H4 (cell line): ENCODE measurements at places on chromosomes 3 and 15. TPM values are rescaled to one million over a fixed set of nuclear protein-coding genes. Genes with fewer than 3 reads are reported as not detected.

Gene ERICH6
- total RNA-seq: 0.06 TPM in 1 of 2 replicates, not detected in the other

Gene ANKUB1
- not detected in 2 replicates for total RNA-seq

Gene PTH1R
- total RNA-seq: 0.43 TPM in 1 of 2 replicates, not detected in the other

Gene ITGA11
- 0.41 and 0.66 TPM in 2 replicates for total RNA-seq

Gene SCN5A
- 0.85 and 3.0 TPM in 2 replicates for total RNA-seq

GRCh38 chr3:46943237-46944187 lies 33.0 kb downstream of the CCDC12 start:
- DNase-seq: no peak

DNA sequence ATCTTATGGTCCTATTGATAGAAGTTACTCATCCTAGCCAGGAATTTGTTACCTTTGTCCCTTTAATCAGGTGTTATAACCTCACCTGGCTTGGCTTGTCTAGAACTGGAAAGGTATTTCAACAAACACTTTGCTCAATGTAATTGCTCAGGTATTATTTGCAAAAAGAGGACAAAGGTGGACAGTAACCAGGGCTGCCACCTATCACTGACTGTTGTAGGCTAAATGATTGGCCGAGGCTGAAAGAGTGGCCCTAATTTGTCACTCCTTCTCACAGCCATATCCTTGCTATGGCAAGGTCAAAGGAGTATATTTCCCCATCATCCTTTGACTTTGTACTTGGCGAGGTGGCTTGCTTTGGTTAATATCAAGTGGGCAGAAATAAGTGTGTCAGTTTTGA lies 2.7 kb upstream of the SELENOS start:
- no peak for DNase-seq

DNA sequence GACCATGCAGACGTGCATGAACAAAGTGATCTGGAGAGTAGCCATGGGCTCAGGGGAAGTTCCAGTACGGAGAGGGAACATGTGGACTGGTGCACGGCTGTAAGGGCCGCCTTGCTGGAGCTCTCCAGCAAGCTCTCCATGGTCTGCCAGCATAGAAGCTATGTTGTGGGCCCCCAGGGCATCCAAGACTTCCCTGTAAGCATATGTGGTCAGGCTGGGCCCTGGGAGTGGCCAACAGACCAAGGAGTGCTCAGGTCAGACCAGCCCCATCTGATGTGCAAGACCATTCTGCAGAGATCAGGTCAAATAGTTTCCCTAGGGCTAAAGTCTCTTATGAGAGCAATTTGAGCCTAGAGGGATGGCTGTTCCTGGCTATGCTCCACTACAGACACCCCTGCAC lies 110.1 kb upstream of the DAZL start:
- DNase-seq: no peak

DNA sequence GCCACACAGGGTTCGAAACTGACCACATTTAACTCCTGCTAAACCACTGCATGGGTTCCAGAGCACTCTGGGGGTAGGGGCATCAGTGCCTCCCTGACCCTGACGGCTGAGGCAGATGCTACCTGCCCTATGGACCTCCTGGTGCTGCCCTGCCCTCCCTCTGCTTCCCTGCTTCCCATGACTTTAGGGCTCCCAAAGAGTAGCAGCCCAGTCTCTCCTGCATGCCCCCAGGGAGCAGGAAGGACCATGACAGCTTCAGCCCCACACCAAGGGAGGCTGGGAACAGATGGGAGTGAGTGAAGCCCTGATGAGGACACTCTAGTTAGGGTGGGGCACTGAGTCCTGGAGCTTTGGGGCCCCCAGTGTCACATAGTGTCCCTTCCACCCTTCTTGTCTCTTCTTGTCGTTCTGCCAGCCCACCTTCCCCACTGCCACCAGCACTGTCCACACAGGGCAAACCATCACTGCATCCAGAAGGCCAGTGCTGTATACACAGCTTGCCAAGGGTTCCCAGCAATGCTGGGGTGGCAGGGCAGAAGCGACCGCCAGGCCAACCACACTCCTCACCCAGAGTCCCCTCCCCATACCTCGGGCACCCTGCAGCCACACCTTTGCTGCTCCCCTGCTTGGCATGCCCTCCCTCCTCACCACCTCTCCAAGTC lies 31.0 kb downstream of the SRPRB start:
- no peak for DNase-seq

- DNase-seq: no peak
Observed at GRCh38 chr15:91970142-91970541, 116.6 kb downstream of the SLCO3A1 start.

DNA sequence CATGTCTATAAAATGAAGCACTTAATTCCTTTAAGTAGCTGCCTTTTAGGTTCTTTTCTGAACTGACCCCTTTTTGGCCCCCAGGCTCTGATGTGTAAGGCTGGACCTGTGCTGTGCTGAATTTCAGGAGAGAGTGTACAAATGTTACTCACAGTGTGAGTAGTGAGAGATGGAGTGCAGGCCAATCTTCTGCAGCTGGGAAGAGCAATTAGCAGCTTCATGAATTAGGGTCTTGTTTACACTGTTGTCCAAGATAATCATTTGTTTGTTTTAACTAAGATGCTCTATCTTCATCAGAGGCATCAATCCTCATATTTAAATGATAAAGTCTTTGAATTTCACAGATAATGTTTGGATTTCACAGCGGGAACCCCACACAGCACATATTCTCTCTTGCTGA lies 19.4 kb downstream of the ARPP21 start:
- DNase-seq: no peak

- peak; percentile 30 for DNase-seq
Observed at GRCh38 chr3:25856902-25857518, 67.1 kb downstream of the OXSM start.

DNA sequence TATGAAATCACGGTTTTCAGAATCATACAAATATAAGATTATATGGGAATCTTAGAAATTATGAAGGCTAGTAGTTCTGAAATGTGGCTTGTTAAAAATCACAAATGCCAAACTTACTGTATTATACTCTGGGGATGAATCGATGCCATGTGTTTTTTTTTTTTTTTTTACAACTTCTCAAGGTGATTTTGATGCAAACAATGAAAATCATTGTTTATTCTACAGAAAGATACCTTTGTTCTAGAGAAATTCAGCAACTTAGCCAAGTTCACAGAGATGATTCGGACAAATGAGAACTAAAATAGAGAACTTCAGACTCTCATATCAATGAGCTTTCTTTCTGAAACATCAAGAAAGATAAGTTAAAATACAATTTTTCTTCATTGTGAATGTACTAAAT lies 92.0 kb downstream of the ZPLD1 start:
- DNase-seq: no peak
